ENCODE measurements at places on chromosomes 13 and 19.

DNA sequence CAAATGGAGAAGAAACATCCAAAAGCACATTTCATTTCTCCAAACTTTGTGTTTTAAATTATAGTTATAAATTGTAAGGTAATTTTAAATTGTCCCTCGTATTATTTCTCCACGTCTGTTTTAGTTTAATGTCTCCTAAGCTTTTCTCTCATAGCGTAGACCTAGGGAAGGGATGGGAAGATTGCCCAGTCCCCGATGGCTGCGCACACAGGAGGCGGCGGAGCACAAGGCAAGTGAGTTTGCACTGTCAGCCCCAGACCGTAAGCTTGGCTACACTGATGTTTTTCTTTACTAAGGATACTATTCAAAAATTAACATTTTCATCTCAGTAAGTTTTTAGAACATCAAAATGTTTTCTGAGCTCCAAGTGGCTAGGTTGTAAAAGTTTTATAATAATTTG, 72.3 kb downstream of the GPR12 start:
- DNase-seq, result no peak

GRCh38 chr13:31073859-31074718, 87.6 kb downstream of the HSPH1 start:
- DNase-seq, result no peak

DNA sequence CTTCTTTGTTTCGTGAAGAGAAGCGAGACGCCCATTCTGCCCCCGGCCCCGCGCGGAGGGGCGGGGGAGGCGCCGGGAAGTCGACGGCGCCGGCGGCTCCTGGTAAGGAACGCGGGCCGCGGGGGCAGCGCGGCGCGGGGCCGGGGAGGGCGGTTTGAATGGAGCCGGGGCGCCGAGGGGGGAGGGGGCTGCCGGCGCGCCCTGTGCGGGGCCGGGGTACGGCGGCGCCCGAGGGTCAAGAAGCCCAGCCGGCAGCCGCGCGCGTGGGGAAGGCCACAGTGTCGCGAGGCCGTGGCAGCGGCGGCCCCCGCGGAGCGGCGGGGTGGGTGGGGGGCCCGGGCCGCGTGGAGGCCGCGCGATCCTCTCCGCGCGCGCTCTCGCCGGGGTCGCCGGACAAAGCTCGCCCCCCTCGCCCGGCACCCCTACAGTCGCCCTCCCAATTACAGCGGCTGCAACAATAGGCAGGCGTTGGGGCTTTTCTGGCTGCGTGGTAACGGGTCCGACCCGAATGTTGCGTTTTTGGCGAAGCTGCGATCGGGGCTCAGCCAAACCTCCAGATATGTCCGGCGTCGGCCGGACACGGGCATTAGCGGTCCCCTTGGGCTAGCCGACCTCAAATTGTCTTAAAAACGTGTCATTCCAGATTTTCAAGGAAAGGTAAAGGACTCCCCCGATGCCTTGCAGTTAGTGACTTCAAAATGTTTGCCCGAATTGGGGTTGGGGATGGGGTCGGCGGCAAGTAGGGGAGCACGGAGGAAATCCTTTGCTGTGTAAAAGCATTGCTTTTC, 437 bp downstream of the SMARCA4 start:
- peak; percentile 66 for DNase-seq

GRCh38 chr13:101490406-101491015, 38.0 kb downstream of the ITGBL1 start:
- DNase-seq, result no peak

GRCh38 chr13:106479929-106480328, 55.5 kb downstream of the EFNB2 start:
- DNase-seq, result no peak

DNA sequence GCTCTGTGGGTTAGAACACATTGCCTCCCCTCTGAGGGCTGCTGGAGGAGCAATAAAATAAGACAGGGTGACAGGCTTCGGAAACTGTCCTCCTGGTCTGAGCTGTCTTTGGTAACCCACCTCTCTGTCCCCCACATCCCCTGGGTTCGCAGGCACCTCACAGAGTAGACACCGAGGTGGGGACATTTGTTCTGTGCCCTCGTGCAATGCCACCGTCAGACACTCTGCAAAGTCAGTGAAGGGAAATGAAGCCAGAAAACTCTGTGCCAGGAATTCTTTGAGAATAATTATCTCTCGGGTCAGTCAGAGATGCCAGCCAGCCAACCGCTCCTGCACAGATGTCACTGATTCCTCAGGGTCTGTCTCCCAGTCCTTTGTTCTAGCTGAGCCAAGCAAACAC, 493.6 kb downstream of the FOXO1 start:
- no peak for DNase-seq

All from erythroblast (primary cell).